ENCODE measurements at places on chromosomes 7 and 10.
A peak's percentile ranks its signal among the peaks of the same experiment; 100 is the strongest.

DNA sequence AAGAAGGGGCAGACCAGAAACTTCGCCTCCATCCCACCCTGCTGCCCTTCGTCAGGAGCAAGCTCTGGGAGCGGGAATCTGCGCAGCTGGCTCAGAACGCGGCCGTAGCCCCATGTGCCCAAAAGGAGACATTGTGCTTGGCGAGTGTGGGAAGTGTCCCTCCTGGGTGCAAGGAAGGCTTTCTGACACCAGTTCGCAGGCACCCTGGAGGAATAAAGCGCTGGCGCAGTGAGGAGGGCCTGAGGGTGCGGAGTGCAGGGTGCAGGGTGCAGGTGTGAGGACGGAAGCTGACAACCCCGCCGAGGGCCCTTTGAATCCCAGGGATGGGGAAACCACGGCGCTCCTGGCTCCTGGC lies 811 bp downstream of the SLIT1 start:
- DNase-seq = no peak

- no peak for DNase-seq
These were observed 185.3 kb downstream of the RPS24 start for GRCh38 chr10:78218798-78219490.

DNA sequence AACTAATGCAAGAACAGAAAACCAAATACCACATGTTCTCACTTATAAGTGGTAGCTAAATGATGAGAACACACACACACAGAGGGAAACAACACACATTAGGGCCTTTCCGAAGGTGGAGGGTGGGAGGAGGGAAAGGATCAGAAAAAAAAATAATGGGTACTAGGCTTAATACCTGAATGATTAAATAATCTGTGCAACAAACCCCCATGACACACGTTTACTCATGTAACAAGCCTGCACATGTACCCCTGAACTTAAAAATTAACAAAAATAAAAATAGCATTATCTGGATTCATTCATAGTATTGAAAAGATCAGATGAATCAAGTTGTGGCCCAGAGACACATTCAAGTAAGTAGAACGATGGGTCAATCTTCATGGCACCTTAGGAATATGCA lies 159.5 kb upstream of the POT1 start:
- DNase-seq = no peak

GRCh38 chr10:72335394-72336258 lies 19.1 kb downstream of the DNAJB12 start:
- DNase-seq = peak; percentile 89

DNA sequence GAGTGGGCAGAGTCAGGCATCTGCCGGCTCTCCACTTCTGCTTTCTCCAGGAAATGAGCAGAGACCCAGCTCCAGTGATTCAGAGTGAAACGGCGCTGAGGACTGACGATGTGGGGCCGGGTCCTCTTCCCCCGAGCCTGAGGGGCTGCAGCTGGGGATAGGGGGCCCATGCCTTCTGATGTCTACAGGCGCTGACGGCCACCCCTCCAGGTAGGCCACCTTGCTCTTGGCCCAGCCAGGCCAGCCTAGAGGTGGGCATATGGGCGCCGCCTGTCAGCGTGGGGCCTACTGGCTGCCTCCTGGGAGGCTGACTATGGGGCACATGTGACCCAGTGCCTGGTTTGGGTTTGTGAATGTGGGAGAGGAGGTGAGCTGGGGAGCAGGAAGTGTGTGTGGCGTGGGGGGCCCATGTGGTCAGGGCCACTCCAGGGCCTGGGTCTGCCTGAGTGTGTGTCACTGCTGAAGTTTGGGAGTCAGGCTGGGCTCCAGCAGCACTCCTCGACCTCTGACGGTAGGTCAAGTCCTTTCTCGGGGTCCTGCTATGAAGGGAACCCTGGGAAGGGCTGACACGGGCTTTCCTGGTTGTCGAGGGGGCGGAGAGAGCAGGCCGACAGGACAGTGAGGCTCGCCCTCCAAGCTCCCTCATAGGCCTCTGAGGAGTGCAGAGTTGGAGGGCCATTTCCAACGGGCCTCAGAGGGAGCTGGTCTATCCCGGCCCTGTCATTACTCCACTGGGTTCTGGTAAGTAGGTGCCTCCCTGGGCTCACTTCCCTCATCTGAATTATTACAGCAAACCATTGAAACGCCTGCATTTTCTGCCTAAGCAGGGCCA lies at the start of gene WDFY4:
Gene WDFY4 (plus strand): TSS at position 82 of the 832 bp plus-strand sequence. CDS start 24,860 bp downstream, outside the sequence.
- DNase-seq = no peak

DNA sequence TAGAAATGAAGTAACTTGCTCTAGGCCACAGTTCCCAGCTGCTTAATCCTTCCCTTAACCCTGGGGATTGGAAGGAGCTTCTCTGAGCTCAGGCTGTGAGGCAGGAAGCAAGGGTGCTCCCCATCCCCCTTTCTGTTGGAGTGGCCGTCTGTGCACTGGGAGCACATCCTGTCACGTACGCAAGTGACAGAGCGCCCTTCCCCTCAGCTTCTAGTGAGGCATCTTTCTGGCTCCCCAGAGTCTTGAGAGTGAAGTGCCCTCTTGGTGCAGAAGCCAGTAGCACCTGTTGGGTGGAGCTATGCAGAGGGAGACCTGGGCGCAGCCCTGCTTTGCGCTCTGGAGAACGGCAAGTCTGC lies 47.8 kb downstream of the SHH start:
- DNase-seq = no peak

- DNase-seq = no peak
These were observed 90.8 kb downstream of the LMBR1 start for GRCh38 chr7:156802214-156802613.

GRCh38 chr7:82158327-82158726 lies 285.2 kb downstream of the CACNA2D1 start:
- no peak for DNase-seq
